D721Med (cell line): ENCODE measurements at places on chromosomes 13 and 19.

GRCh38 chr19:6890401-6890913, 3.1 kb downstream of the ADGRE1 start:
- no peak for DNase-seq

GRCh38 chr13:112160558-112160957, 93.6 kb downstream of the SOX1 start:
- DNase-seq = no peak

- DNase-seq = no peak
Observed at GRCh38 chr19:56751078-56751489, 79.5 kb upstream of the ZNF835 start.

DNA sequence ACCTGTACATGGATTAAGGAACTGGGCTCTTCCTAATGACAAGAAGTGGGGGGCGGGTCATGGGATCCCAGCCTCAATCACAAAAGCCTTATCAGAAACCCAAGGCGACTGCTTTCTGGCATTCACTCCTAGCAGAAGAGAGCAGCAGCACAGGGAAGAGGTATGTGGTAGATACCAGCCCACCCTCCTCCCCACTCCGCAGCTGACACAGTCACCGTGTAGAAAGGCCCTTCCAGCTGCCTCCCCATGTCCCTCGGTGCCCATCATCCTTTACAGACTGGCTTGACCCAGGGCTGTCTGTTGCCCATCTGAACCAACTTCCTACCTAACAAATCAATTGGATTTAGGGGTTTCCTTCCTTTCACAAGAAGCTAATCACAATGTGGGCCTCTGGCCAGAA, 3.1 kb upstream of the DHRS12 start:
- no peak for DNase-seq

GRCh38 chr19:55640043-55640576, 692 bp upstream of the ZNF580 start:
- DNase-seq = no peak

DNA sequence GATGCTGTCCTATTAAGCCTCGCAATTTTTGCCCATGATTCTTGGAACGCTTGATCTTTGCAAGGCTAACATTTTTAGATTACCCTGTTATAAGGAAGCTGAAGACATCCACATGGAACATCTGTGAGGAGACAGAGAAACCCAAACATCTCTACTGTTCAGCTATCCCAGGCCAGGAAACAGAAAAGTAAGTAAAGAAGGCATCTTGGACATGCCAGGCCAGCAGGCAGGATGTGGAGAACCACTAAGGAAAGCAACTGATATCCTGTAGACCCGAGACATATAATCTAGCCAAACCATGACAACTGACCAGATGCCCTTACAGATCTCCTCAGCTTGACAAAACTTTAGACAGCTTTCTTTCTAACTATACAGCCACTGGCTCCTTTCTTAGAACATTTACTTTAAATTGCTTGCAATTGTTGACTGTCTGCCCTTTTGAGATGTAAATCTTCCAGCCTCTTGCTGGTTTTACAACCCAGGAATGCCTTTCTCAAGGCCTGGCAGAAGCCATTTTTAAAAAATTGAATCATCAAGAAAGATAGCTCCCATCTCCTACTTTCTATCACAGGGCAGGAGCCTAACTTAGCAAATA, 255.8 kb upstream of the DACH1 start:
- no peak for DNase-seq

DNA sequence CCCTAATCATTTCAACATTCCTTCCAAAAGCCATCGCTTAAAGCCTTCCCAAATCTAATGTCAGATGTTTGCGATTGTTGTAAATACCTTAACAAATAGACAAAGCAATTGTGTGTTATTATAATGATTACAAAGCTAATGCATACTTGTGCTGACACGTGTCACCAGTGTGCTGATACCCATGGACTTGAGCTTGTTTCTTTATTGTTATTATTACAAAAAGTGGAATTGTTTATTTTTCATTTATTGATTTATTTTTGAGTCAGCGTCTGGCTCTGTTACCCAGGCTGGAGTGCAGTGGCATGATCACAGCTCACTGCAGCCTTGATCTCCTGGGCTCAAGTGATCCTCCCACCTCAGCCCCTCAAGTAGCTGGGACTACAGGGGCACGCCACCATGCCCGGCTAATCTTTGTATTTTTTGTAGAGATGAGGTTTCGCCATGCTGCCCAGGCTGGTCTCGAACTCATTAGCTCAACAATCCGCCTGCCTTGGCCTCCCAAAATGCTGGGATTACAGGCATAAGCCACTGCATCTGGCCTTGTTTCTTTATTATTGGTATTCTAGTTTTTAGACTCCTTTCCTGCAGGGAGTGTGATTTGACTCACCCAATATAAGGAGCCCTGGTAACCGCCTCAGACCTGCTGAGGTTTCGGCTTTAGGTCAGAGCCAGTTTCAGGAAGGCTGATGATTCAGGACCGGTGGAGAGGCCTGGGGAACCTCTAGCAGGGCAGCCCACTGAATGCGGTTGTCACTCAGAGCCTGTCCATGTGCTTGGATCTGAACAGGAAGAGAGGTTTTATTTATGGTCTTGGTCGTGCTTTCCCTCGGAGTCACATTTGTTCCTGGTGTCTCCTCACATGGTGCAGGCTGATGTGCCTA, 2.1 kb upstream of the FBXO17 start:
- DNase-seq = no peak
